Activated CD4-positive, alpha-beta T cell treated with anti-CD3 and anti-CD28 coated beads, Interleukin-2, amount 10 ng/mL, durations not matched to agents 24 days and 14 days (primary cell): ENCODE measurements at places on chromosomes 13 and 19.

DNA sequence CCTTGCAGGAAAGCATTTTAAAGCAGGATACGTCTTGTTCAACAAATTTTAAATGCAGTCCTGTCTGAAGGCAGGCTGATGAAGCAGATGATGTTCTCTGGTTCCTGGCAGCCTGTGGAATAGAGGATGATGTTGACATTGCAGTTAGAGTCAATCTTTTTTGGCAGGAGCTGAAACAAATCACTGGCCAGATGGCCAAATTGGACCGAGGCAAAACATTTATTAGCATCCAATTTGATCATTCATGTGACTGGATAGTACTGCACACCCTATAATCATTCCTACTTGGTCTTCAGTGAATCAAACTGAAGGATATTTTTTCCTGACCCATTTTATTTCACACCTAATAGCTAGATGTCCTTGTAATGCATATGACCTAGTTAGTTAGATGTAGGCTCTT, 172.2 kb upstream of the SLC10A2 start:
- no peak for DNase-seq

DNA sequence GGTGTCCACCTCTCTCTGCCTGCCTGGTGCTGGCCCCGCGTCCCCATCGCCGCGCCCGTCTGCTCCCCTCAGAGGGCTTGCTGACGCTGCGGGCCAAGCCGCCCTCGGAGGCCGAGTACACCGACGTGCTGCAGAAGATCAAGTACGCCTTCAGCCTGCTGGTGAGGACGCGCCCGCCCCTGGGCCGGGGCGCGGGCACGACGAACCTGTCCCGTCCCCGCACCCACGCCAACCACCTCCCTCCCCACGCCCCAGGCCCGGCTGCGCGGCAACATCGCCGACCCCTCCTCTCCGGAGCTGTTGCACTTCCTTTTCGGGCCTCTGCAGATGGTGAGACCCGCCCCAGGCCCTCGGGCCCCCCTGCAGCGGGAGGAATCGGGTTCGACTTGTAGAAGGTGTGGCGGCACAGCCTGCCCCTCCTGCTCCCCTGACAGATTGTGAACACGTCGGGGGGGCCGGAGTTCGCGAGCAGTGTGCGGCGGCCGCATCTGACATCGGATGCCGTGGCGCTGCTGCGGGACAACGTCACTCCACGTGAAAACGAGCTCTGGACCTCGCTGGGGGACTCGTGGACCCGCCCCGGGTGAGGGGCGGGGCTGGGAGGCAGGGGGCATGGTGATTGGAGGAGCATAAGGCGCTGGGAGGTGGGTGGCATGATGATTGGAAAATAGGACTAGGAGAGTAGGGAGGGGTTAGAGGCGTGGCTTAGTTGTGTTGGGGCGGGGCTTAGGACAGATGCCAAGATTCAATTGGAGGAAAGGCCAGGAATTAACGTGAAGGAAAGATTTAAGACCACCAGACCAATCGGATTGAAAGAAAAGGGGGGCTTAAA, 6.6 kb downstream of the EPS8L1 start:
- peak; percentile 83 for DNase-seq

DNA sequence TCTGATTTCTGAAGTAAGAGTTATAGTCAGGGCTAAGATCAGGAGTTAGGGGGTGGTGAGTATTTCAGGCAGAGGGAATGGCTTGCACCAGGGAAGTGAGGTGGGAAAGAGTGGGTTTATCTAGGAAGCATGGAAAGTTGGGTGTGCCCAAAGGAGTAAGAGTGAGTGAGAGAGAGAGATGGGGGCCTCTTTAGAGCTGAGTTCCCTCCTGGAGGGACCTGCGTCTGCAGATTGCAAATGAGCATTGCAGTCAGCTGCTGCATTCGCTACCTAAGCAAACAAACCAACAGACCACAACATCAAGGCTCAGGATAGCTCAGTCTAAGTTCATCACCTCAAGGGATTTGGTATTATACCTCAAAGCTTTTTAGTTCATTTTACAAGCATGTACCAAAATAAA, 405.8 kb downstream of the FGF9 start:
- no peak for DNase-seq

GRCh38 chr13:102312841-102313240, 89.0 kb downstream of the FGF14 start:
- no peak for DNase-seq

- peak; percentile 97 for DNase-seq
Observed at GRCh38 chr19:14366529-14366928, 14.7 kb upstream of the ADGRE5 start.

DNA sequence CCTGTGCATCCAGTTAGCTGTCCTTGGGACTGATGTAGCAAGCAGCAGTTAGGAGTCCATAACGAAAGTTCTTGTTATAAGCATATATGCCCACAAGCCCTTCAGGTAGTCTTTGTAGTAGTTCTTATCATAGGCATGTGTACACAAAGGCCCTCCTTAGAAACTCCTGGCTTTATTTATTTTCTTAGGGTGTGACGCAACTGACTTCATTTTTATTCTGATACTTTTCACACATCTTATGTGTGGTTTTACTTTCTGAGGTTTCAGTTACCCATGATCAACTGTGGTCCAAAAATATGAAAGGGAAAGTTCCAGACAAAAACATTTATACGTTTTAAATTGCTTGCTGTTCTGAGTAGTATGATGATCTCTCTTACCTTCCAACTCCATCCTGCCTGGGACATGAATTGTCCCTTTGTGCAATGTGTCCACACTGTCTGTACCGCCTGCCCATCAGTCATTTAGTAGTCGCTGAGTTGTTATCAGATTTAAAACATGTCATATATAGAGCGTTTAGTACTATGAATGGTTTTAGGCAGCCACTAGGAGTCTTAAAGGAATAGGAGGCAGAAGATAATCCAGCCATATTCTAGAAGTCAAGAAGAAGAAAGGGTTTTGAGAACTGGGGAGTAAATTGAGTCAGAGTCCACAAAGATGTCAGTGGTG, 19.4 kb downstream of the GPC5 start:
- no peak for DNase-seq

DNA sequence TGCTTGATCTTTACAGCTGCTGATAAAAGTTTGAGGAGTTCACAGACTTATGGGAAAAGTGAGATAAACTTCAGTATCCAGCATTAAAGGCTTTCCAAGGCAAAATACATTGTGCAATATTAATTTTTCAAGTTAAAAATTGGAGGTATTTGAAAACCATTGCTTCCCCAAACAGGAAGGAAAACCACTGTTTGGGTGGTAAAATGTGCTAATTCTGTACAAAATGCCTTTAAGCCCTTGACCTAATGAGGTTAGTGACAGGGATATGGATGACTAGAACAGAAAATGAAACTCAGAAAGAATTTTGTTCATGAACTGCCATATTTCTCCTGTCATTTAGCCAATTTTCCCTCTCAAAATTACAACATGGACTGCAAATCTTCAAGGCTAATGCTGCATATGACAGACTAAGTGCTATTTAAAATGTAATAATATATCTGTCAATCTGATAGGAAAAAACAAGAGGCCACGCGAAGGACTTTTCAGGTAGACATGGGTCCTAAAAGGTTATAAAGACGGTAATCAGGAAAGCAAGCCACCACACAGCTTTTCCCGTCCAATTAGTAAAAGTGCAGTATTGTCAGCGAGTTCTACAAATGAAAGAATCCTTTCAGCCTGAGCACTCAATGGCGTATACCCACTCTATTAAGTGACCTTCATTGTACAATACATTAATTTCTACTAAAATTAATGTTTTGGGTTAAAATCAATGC, 212.8 kb downstream of the ENOX1 start:
- no peak for DNase-seq

DNA sequence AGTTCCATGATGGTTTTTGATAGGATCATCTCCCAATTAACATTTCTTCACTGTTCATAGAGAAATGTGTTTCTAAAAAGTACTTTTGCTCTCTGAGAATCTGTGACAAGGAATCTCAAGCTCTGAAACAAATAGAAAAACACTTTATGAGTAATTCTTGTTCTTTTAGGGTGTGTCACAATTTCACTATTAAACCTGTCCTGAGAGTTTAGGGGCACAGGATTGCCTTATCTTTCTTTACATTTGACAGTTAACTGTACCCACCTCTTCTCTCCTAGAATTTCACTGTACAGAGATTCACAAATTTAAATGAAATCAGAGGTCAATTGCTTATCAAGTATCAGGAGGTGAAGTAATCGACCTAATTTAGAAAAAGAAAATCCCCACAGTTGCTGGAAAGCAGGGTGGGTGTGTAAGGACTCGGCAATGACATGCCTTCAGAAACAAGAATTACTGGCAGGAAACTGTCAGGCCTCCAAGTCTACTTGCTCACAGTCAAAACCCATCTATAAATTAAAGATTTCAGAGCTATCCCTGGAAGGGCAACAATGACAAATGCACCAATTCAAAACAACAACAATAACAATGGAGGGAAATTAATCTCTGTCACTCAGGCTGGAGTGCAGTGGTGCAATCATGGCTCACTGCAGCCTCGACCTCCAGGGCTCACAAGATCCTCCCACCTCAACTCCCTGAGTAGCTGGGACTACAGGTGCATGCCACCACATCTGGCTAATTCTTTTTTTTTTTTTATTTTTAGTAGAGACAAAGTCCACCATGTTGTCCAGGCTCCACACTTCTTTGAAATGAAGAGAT, 250.2 kb downstream of the ABCC4 start:
- no peak for DNase-seq
